Fibroblast of skin of back (primary cell): ENCODE measurements at places on chromosomes 11 and 22.
A peak's percentile ranks its signal among the peaks of the same experiment; 100 is the strongest.

- no peak for DNase-seq
Measured at GRCh38 chr11:132933703-132934102, 598.6 kb downstream of the OPCML start.

DNA sequence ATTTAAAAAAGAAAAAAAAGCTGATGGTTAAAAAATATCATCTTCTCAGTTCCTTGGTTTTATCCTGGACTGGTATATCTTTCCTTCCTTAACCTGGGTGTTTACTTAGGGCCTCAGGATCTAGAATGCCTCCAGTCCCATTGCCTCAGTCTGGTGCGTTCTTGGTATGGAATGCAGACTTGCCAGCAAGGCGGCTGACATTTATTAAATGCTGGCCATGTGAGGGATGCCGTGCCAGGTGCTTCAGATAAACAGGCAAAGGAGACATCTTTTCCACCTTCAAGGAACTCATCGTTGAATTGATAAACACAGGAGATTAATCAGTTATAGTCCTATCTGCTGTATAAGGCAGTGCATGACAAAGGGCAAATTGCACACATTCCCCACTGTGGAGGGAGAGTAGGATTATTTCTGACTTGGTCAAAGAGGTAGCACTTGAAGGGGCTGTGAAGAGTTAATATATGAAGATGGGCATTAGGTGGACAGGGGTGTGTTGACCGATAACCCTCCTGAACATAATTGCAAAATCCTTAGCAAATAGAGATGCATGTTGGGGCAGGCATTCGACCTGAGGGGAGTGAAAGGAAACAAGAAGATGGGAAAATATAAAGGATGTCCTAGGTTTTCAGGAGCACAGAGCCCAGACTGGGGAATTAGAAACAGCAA is 54.4 kb downstream of the ALX4 start:
- no peak for DNase-seq

- DNase-seq: no peak
Measured at GRCh38 chr11:66468691-66469090, 2.0 kb downstream of the PELI3 start.

GRCh38 chr22:41234815-41235695 is 5.7 kb downstream of the CHADL start:
- DNase-seq: no peak

DNA sequence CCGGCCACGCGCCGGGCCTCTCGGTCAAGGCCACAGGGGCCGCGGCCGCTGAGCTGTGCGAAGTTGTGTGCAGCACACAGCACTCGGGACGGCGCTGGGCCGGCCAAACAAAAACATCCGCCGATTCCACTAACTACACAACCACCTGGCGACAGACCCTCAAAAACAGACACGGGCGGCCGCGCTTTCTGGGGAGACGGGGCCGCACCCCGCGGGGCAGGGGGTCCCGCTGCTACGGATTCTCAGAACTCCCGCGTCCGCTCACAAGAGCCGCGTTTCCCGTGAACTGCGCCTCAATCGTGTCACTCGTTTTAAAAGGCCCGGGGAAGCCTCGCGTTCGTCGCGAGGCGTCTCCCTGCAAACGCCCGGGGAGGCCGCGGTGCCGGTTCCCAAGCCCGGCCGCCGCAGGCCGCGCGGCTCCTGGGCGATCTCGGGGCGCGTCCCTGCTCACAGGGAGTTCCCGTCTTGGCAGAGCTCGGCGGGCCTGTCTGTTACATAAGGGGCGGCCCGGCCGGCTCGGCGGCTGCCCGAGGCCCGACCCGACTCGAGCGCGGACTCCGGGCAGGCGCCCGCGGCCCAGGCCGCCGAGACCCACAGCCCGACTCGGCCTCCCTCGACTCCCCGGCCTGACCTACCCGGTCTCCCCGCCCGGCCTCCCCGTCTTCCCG is 936 bp downstream of the BRD1 start:
- peak; percentile 28 for DNase-seq

GRCh38 chr11:27848423-27848822 is 148.2 kb upstream of the BDNF start:
- no peak for DNase-seq

- no peak for DNase-seq
Measured at GRCh38 chr11:44986315-44986714, 35.6 kb upstream of the TP53I11 start.

DNA sequence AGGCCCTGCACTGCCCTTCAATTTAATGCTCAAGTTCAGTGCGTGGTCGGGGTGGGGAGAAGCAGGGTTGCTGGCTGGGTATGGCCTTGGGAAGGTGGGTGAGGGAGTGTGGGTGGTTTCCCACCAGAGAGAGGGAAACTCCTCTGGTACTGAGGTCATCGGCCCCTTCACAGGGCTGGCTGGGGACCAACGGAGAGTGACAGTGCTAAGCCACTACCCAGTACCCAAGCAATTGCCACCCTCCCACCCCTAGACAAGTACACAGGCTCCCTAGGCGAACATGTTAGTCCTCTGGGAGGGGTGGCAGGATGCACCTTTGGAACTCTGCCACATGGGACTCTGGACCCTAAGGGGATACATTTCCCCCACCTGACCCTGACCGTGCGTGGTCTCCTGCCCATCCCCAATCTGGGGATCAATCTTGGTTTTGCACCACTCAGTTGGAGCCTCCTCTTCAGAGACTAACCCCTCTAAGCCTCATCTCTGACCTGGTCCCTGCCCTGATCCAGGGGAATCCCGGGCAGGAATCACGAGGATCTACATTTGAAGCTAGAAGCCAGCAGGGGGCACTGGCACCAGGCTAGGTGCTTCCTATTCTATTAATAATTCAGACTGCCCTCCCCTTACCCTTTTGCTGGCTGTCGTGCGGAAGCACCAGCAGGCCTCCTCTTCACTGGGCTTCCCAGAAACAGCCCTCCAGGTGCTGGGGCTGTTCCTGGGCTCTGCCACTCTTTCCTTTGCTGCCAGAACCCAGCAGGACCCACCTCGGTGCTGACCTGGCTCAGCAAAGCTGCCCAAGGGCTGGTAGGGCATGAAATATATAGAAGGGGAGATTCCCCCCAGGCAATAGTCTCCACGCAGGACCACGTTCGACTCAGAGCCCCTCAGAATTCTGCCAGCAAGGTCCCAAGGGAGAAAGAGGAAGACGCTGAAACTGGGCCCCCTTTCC is 377.7 kb downstream of the TENM4 start:
- DNase-seq: peak; percentile 40

DNA sequence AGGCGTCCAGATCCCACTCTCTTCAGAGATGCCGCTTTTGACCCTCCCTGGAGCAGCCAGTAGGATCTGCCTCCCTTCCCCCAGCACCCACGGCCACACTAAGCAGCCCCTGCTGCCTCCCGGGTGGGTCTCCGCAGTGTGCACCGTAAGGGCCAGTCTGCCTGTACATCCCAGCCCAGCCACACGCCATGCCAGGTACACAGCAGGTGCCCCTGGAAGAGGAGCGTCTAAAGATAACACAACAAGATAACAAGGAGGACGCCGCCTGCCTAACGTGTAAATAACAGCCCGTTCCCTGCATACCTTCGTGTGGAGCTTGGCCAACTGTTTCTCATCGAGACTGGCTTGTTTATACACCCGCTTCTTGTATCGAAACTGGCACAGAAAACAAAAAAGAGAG is 139.4 kb downstream of the SHANK2 start:
- no peak for DNase-seq

- DNase-seq: no peak
Measured at GRCh38 chr11:27234961-27235360, 128.1 kb downstream of the CCDC34 start.

DNA sequence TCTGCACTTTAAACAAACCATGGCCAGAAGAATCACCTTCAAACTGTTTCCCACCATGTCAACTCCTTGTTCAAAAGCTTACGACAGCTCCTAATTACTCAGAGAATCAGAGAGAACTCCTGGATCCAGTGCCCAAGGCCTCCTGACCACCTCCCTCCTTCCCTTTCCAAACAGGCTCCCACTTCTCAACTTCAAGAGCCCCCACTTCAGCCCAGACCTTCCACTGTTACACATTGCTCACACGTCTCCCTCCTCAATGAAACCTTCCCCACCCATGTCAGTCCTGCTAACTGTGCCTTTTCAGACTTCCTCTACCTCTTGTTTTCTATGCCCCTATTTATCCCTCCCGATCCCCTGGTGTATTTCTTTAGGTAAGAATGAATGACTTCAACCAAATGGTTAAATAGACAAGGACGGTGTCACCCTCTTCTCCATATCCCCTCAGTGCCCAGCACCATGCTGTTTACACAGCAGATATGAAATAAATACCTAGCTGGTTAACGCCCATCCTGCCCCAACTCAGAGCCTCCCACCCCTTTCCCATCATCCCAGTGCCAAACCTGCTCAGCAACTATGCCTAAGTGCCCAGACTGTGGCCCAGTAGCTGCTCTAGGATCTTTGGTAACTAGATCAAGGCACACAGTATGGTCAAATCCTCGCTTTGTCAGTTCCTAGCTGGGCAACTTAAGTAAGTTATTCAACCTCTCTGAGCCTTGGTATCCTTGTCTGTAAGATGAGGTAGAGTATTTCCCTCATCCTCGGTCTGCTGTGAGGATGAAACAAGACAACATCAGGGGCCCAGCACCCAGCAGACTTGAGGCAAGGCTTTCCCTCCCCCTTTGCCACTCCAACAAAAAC is 36.8 kb downstream of the PLEKHA7 start:
- DNase-seq: no peak

DNA sequence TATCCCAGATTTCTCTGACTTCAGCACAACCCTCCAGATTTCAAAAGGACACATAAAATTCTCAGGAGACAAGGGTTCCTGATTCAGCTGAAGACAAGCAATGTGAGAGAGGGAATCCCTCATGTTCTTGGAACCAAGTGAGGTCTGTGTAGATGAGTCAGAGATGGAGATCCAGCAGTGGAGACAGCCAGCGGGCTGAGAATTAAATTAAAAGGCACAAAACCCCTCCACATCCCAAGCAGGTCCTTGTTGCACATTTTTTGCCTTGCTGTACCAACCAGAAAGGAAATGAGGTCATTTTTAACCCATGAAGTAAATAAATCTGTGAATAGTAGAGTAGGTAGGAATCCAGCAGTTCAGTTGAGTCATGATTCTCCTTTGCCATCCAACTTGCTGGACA is 9.7 kb downstream of the MTNR1B start:
- peak; percentile 54 for DNase-seq

DNA sequence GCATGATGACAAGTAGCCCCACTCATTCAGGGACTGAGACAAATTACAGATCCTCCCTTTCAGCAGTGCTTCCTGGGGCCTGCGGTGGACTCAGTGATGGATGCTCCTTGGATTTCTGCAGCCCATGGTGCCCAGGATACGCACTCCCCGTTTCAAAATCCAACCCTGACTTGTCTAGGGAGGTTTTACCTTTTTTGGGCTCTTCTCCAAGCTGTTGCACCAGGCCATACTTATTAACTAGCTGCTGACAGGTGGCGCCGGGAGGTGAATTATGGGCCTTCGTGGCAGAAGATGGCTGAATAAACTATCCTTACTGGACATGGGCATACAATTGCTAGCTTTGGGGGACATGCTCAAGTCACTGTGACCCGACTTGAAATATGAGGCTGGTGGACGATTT is 324.3 kb upstream of the SYN3 start:
- DNase-seq: no peak

DNA sequence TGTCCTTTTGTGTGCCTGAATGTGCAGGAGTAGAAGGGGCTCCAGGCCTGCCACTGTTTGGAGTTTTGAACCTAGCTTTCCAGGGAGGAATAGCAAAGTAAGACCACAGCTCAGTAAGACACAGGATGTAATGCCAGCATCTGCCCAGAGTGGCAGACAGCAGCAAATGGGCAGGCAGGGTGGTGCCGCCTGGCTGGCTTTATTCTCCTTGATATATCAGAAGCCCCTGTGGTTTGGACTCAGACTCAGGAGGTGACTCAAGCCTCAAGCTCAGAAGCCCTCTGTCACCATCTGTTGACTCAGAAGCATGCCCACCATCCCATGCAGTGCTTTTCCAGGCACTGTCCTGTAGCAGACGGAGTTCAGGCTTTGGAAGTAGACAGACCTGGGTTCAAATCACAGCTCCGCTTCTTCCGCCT is 72.7 kb upstream of the TTC12 start:
- DNase-seq: peak; percentile 45
